ENCODE measurements at places on chromosomes 6 and 20. TPM values are rescaled to one million over a fixed set of nuclear protein-coding genes. Genes with fewer than 3 reads are reported as not detected.

NEDD9 gene
- 70.5 TPM for total RNA-seq

BNIP5 gene
- total RNA-seq: not detected

PKIG gene
- 240 TPM for total RNA-seq

C6orf163 gene
- total RNA-seq: 2.1 TPM

CRISP2 gene
- total RNA-seq: not detected

B3GALT4 gene
- total RNA-seq: 2.1 TPM

PHACTR3 gene
- not detected for total RNA-seq

FKBP1C gene
- total RNA-seq: 1.6 TPM

UBD gene
- 1.2 TPM for total RNA-seq

CLIC5 gene
- total RNA-seq: not detected

TINAG gene
- not detected for total RNA-seq

TNNC2 gene
- not detected for total RNA-seq

NRN1 gene
- 23.5 TPM for total RNA-seq

LCA5 gene
- 4.2 TPM for total RNA-seq

ARFGEF3 gene
- total RNA-seq: 1.7 TPM

MAP7 gene
- total RNA-seq: 0.36 TPM

Measured in endothelial cell of coronary artery (primary cell).